ENCODE measurements at places on chromosomes 16 and 17.

DNA sequence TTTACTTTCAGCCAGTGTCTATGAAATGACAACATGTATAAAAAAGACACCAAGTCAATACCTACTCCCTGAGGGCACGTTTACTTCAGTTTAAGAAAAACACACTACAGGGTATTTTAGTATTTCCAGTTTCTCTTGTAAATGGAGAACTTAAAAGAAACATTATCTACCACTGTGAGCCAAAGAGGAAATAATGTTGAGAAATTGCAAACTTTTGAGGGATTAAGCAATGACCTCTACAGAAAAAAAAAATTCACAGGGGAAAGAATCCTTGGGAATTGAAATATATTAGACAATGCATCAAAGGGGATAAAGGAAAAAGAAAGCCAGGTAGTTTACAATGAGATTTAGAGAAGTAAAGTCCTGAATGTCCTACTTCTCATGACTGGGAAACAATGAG lies 126.0 kb downstream of the KCNJ2 start:
- no peak for DNase-seq

DNA sequence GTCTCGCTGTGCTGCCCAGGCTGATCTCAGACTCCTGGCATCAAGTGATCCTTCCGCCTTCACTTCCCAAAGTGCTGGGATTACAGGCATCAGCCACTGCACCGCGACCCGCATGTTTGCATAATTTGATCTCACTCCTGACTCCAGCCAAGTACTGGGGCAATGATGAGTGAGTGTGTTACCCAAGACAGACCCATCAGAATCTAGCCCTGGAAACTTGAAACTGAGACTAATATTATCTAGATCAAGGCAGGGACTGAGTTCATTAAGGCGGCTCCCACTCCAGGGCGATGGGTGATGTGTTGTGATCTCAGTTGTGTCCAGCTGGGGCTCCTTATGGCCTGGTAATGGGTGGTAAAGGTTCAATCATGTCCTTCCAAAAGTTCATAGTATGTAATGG lies 53.4 kb downstream of the EMP2 start:
- DNase-seq = no peak

- DNase-seq = no peak
Measured at GRCh38 chr16:58503166-58503862, 3.4 kb downstream of the NDRG4 start.

- no peak for DNase-seq
Measured at GRCh38 chr16:89335803-89336485, 118.4 kb downstream of the ZNF778 start.

DNA sequence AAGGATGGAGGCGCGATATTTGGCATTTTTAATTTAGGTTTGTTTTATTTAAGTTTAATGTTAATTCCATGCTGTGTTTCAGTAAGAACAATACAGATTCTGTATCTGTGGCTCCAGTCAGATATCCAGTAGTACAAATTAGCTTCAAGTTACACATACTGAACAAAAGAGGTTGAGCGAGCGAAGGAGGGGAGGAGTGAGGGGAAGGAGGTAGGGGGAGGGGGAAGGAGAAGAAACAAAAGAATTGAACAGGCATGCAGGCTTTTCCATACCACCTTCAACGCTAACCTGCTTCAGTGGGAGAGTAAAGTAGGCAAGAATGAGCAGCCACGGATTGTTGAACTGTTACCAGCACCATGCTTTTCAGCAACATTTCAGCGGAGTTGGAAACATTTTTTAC lies 55.5 kb downstream of the YWHAE start:
- DNase-seq = no peak
